Effector memory CD8-positive, alpha-beta T cell (primary cell): ENCODE measurements at places on chromosomes 6 and 20.
A peak's percentile ranks its signal among the peaks of the same experiment; 100 is the strongest.

DNA sequence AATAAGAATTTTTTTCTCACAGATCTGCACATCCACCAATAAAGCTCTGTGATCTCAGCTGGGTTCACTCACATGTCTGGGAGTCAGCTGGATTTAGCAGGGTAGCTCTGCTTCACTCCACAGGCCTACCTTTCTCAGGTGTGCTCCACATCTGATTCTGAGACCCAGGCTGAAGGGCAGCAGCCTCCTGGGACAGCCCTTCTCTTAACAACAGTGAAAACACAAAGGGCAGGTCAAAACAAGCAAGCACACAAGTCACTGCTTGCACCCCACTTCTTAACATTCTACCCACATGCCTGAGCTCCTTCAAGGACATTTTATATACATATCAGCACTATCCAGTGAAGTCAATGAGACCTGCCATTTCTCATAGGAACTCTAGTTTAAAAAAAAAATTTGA, 96.0 kb upstream of the MAP3K4 start:
- no peak overlapping the region for H3K27ac ChIP-seq
- no peaks in the 10 kb centered on the region for H3K36me3 ChIP-seq
- no peak for DNase-seq
- H3K27me3 ChIP-seq, result peaks cover 23% of the 10 kb centered on the region

DNA sequence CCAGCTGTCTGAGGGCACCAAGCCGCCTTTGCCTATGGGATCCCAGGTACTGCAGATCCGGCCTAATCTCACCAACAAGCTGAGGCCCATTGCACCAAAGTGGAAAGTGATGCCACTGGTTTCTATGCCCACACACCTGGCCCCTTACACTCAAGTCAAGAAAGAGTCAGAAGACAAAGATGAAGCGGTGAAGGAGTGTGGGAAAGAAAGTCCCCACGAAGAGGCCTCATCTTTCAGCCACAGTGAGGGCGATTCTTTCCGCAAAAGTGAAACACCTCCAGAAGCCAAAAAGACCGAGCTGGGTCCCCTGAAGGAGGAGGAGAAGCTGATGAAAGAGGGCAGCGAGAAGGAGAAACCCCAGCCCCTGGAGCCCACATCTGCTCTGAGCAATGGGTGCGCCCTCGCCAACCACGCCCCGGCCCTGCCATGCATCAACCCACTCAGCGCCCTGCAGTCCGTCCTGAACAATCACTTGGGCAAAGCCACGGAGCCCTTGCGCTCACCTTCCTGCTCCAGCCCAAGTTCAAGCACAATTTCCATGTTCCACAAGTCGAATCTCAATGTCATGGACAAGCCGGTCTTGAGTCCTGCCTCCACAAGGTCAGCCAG, 283.0 kb downstream of the TSHZ2 start:
- DNase-seq, result no peak
- H3K4me3 ChIP-seq, result no peak overlapping the region
- H3K36me3 ChIP-seq, result no peaks in the 10 kb centered on the region
- no peak overlapping the region for H3K27ac ChIP-seq
- no peaks in the 10 kb centered on the region for H3K4me1 ChIP-seq
- H3K27me3 ChIP-seq, result peaks cover 57% of the 10 kb centered on the region

DNA sequence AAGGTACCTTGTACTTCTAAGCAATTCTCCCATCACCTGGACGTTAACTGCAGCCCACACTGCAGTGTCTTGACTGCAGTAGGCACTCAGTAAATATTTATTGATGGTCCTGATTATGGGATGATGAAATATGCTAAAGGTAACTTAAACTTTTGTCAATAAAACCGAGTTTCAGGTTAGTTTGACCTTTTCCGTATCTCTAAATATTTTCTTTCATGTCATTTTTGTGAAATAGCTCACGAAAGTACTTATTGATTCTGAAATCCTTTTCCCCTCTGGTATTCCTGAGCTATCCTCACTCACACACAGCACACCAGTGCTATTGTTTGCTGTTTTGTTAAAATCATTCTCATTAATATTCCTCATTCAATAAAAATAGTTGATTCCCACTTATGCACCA, 149.4 kb upstream of the ESR1 start:
- no peaks in the 10 kb centered on the region for H3K36me3 ChIP-seq
- H3K4me3 ChIP-seq, result no peak overlapping the region
- H3K27me3 ChIP-seq, result peaks cover 24% of the 10 kb centered on the region
- no peak for DNase-seq
- H3K4me1 ChIP-seq, result no peaks in the 10 kb centered on the region
- no peak overlapping the region for H3K27ac ChIP-seq

DNA sequence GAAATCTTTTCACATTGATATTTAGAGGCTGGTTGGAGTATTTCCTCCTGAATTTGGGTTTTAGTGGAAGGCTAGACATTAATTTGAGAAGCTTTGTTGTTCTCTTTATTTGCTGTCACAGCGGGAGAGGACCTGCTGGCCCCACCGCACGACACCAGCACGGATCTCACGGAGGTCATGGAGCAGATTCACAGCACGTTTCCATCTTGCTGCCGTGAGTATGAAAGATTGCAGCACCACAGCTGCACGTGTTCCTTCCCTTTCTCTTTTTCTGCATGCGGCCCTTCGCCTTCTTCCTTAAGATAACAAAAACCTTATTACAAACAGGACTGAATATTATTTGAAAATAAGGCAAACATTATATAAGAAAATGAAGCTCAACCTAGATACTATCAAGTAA, 555.5 kb downstream of the UTRN start:
- no peak overlapping the region for H3K4me3 ChIP-seq
- no peak for DNase-seq
- H3K27me3 ChIP-seq, result no peaks in the 10 kb centered on the region

DNA sequence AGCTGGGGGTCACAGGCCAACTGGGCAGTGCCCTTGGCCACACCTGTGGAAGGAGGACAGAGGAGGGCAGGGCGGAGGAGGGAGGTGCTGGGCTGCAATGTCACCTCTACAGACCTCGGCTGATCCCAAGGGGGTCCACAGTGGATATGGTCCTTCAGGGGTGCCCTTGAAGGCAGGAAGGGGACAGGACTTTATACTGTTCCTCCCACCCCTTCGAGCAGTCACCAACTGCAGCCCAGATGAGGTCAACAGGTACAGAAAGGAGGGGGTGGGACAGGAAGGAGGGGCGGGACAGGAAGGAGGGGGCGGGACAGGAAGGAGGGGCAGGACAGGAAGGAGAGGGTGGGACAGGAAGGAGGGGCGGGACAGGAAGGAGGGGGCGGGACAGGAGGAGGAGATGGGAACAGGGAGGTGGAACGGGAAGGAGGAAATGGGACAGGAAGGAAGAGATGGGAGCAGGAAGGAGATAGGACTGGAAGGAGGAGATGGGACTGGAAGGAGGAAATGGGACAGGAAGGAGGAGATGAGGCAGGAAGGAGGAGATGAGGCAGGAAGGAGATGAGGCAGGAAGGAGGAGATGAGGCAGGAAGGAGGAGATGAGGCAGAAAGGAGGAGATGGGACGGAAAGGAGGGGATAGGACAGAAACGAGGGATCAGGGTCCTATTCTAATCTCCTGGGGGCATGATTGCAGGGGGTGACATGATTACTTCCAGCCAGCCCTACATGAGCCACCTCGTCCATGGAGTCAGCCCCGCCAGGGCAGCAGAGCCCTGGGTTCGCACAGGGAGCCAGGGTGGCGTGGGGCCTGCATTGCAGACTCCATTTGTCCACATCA, 19.4 kb upstream of the MRGBP start:
- peaks cover 25% of the 10 kb centered on the region for H3K4me1 ChIP-seq
- no peaks in the 10 kb centered on the region for H3K27me3 ChIP-seq
- H3K27ac ChIP-seq, result peak overlapping the region; percentile 97
- peak overlapping the region; percentile 85 for H3K4me3 ChIP-seq
- peak; percentile 27 for DNase-seq
- no peaks in the 10 kb centered on the region for H3K36me3 ChIP-seq

- no peak overlapping the region for H3K4me3 ChIP-seq
- H3K27ac ChIP-seq, result no peak overlapping the region
- H3K4me1 ChIP-seq, result no peaks in the 10 kb centered on the region
- H3K27me3 ChIP-seq, result peaks cover 14% of the 10 kb centered on the region
- H3K36me3 ChIP-seq, result no peaks in the 10 kb centered on the region
Observed at GRCh38 chr6:114064862-114065261, 93.9 kb upstream of the HDAC2 start.

DNA sequence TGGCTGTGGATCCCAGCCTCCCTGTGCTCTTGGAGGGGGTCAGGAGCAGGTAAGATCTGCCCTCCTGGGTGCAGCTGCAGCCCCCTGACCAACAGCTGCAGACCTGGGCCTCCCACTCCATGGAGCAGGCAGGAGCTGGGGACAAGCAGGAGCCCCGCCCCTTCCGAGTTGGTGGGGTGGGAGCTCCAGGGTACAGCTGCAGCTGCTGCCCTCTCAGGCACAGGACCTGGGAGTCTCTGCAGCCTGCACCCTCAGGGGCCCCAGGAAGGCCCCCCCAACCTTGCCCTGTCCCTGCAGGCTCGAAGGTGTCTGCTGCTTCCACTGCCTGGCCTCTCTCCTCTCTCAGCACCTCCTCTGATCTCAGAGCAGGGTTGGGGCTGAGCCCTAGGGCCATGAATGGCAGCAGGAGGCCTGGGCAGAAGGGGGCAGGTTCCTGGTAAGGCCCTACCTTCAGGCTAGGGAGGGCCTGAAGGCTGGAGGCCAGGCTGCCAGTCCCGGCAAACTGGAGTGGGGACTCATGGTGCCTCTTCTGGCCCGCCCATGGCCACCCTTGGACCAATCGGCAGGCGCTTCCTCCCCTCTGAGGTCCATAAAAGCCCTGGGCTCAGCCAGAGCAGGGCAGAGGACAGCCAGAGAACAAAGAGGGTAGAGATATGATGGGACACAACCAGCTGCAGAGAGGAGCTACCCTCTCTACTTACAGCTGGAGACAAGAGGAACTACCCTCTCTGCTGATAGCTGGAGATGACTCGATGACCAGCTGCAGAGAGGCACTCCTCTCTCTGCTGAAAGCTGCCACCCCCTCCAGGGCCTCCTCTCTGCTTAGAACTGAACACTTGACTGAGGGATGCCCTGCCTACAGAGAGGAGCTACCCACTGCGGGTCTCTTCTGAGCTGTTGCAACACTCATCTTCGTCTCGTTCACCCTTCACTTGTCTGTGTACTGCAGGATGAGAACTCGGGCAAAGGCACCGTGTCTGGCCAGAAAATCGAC, 7.8 kb upstream of the PACSIN1 start:
- H3K27me3 ChIP-seq, result peaks cover 5% of the 10 kb centered on the region
- H3K4me3 ChIP-seq, result no peak overlapping the region
- DNase-seq, result no peak
- H3K4me1 ChIP-seq, result no peaks in the 10 kb centered on the region
- no peak overlapping the region for H3K27ac ChIP-seq

- H3K4me3 ChIP-seq, result no peak overlapping the region
Observed at GRCh38 chr20:11207749-11208502, 534.1 kb upstream of the JAG1 start.

DNA sequence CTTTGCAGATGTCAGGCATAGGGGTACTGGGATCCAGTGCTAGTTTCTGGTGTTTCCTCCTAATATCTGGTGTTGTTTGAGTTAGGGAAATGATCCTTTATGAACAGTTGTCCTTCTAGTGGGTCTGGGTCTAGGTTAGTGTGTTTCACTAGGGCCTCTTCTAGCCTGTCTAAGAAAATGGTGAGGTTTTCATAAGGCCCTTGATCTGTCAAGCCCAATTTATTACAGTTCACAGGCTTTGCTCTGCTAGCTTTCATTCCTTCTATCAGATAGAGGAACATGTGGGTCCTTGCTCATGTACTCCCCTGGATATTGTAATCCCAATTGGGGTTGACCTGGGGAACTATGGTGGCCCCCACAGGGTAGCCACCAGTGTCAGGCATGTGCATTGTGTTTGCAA, 2.8 kb downstream of the ERVFRD-1 start:
- no peak for DNase-seq
- H3K4me1 ChIP-seq, result peaks cover 43% of the 10 kb centered on the region
- no peaks in the 10 kb centered on the region for H3K27me3 ChIP-seq
- no peak overlapping the region for H3K27ac ChIP-seq
- peaks cover 4% of the 10 kb centered on the region for H3K36me3 ChIP-seq

DNA sequence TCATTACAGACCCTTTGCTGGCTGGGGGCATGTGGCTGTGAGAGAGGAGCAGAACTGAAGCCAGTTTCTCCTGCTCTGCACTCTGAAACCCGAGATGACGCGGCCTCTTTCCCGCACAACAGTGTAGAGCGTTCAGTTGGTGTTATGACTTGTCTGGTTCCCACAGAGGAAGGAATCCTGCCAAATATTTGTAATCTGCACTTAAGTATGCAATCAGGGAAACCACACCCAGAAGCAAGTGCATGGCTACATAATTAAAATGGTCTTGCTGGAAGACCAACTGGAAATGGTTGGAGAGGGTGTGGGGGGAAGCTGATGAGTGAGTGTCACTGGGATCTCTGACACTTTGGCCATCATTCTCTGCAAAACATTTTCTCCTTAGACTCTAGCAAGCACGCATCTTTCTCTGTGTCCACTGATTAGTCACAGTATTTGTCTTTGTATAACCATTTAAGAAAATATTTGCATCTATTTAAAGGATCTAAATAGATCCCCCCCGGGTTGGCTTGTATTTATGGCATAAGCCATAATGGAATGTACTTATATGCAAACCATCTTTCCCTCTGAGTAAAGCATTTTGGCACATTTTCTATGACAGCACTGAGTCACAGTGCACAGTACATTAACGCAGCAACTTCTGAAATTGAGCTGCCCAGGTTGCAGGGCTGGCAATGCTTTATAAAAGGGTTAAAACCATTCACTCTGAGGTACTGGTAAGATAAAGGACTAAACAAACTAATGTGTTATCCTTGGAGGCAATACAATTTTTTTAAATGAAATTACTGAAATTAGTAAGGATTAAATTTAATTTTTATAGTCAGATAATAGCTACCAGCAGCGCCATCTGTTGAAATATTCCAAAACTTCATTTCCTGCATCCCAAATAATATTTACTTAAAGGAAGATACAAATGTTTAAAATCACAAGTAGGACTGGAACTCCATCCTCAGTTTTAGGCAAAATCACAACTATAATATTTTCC, 76.7 kb downstream of the FOXC1 start:
- H3K4me3 ChIP-seq, result no peak overlapping the region
- no peaks in the 10 kb centered on the region for H3K4me1 ChIP-seq
- no peaks in the 10 kb centered on the region for H3K27me3 ChIP-seq

DNA sequence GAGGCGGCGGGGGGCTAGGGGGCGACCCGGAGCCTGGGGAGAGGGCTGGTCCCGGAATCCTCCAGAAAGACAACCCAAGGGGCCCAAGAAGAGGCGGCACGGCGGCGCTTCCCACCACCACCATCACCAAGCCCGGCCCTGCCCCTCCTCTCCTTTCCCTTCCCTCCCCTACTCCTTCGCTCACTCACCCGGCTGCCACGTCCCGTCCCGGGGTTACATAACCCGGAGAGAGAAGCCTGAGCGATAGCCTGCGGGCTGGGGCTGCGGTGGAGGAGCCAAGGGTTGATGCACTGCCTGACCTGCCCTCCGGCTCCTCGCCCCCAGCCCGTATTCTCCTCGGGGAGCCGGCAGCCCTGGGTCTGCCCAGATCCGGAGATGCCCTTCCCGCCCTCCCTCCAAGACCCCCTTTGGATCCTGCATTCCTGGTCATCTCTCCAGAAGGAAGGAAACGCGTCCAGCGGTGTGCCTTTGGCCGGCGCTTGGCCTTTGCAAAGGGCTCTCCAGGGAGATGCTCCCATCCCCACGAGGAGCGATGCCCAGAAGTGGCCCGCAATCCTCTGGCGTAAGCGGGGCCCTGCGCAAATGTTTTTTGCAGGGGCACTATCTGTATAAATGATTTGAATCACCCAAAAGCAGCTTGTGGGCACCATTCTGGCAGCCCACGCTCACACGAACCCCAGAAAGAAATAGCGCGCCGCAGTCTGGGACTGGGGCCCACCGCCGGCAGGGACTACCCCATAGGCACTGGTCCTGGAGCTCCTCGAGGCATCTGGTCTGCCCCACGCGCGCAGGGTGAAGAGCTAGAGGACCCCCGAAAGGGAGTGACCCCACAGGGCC, 4.6 kb upstream of the CPXM1 start:
- no peak overlapping the region for H3K27ac ChIP-seq
- peaks cover 95% of the 10 kb centered on the region for H3K27me3 ChIP-seq
- H3K4me1 ChIP-seq, result peaks cover 21% of the 10 kb centered on the region
- H3K36me3 ChIP-seq, result peaks cover 2% of the 10 kb centered on the region
